Dorsolateral prefrontal cortex (tissue), 122 donors: ENCODE measurements at places on chromosomes 13 and 19. TPM values are rescaled to one million over a fixed set of nuclear protein-coding genes. Genes with fewer than 3 reads are reported as not detected.

Gene SLC46A3
- total RNA-seq, result 13.6 TPM

Gene SPACA4
- not detected for total RNA-seq

Gene ANGPTL8
- not detected for total RNA-seq

Gene S1PR5
- total RNA-seq, result 20.0 TPM

GRCh38 chr13:92994056-92994455 lies 232.6 kb upstream of the GPC6 start:
- DNase-seq, result no peak

- no peak for DNase-seq
These were observed 12.6 kb downstream of the RTBDN start for GRCh38 chr19:12821761-12822160.

GRCh38 chr13:100589178-100589725 lies 663 bp upstream of the GGACT start:
- DNase-seq, result no peak

- DNase-seq, result no peak
These were observed 1.8 kb downstream of the CRLF1 start for GRCh38 chr19:18604820-18605159.

DNA sequence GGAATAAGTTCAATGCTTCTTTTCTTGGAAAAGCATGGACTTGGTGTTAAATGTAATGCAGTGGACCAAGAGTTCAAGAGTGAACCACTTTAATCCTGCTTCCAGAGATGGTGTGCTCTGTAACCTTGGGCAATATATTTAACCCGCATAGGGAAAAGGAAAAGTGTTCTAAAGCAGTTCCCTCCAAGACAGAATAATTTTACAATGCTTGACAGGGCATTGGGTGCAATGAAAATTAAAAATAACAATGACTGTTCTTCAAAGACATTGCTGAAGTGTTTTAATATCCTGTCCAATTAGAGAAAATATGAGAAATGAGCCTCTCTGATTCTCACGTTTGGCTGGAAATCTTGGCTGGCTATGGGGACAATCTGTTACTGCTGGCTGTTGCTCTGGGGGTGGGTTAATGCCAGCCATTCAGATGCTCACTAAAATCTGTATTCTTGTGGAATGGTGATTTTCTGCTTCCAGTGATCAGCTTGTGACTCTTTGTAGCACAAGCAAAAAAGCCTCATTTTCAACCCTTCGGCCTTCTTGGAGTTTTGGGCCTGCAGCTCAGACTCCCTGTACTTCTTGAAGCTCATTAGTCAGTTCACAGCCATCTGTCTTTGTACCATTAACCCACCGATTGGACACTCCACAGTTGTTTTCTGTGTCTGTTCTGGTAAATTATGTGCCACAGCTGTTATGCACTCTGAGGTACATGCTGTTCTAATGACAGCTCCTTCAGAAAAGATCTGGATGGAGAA lies 310.6 kb downstream of the LMO7 start:
- DNase-seq, result no peak

DNA sequence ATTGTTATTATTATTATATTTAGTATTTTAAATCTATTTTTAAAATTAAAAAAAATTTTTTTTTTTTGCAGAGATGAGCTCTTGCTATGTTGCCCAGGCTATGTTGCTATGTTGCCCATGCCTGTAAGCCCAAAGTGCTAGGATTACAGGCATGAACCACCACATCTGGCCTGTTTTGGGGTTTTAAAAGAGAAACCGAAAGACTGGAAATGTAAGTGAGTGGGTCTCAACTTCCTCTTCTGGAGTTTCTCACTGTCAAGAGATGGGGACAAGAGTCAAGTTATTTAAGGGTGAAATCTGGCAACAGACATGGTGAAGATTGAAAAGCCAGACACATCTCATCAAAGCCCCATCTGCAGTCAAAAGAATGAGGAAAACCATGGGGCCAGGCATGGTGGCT lies 4.2 kb upstream of the OR7G3 start:
- DNase-seq, result no peak
